ENCODE measurements at places on chromosomes 1 and 21.

GRCh38 chr1:161190962-161191521 is 7.8 kb downstream of the ADAMTS4 start:
- no peak for DNase-seq

DNA sequence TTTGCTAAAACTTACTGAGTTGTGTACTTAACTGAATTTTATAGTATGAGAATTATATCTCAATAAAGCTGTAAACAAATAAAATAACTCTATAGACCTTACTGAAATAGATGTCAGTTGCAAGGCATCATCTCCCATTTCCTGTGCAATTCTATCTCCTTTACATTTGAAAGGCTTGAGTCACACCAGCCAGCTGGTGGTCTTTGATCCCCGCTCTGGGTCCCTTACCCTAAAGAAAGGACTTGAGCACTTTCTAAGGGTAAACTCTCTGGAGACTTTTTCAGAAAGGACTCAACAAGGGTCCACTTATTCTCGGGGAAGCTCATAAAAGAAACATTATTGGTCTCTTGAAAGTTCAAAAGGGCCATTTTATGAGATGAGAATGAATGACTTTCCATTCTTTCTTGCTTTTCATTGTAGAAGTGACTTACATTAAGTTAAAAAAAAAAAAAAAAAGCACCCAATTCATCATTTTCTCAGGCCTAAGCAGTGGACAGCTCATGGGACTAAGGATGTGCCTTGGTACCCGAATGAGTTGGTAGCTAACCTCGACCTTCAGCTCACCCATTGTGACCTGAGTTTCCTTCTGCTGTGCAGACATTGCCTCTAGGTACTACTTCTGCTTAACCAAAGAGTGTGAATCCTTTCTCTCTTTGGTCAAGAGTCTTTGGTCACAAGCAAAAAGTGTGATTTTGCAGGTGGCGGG is 147.0 kb upstream of the COA6 start:
- no peak for DNase-seq

DNA sequence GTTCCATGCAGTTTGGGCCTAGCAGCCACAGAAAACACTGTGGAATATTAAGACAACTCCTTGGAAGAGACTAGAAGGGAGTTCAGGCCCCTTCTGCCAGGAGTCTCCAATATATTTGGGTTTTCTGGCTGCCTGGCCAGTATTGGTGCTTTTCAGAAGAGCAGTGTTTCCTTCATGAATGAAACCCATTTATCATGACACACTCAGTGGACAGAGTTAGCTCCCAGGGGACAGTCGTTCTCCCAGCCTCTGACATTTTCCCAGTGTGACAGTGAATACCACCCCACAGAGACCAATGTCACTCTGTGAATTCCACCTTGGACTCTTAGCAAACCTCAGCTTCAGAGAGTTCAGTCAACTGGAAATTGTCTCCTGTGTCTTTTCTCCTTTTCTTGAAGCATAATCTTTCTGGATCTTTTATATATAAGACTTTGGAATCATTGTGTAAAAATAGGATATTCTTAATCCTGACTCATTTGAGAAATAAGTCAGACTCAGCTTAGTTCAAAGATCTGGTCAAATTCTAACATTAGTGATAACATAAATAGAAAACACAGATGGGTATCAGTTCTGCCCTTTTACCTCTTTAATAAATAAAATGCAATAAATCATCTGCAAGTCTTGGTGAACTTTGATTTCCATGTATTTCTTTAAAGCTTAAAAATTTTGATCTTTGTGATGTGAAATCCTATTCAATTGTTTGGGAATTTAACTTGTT is 40.4 kb downstream of the GNG12 start:
- DNase-seq, result no peak

- no peak for DNase-seq
Observed at GRCh38 chr1:197222780-197223179, 45.3 kb upstream of the CRB1 start.

GRCh38 chr21:45572783-45573451 is 30.7 kb upstream of the SLC19A1 start:
- no peak for DNase-seq

DNA sequence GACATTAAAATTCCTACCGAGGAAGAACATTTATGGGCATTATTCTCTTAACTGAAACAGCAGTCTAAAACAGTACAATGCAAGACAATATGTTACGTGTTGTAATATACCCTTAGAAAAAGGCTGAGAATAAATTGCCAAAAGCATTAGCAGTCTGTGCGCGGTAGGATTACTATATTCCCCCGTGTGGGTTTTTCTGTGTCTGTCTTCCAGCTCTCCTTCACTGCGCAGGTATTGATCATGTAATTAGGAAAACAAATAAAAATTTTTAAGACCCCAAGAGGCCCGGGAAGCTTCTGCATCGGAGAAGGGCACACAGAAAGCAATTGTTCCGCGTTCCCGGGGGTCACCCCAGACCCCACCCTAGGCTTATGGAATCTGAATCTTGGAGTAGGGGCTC is 68.8 kb downstream of the FBXO2 start:
- DNase-seq, result no peak

DNA sequence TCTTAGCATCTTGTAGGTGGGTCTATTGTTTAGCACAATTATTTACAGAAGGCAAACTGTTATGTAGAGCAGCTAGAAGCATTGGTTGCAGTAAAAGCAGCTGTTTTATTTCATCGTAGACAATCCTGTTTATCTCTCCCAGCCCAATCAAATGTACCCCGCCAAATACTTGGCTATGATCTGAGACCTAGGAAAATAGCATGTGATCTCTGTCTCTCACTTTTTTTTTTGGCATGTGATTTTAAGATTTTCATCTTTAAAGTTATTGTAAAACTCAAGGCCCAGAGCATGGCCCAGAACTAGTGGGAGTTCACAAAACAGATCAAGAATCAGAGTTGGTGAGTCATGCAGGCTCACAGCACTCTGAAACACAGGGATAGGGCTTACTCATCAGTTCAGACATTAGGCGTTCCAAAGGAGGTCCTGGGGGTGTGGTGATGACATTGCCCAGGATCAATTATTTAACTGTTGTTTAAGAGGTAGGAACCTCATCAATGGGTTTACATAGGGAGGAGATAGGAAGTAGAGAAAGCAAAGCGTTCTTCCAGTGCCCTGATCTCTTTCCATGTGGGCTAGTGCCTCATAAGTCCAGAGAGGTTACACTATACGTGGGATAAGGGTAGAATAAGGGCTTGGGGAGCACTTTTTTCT is 40.2 kb downstream of the TBX19 start:
- peak; percentile 60 for DNase-seq

GRCh38 chr1:117732956-117733355 is 127.1 kb downstream of the TENT5C start:
- DNase-seq, result no peak

GRCh38 chr1:98314601-98315000 is 346.9 kb upstream of the SNX7 start:
- DNase-seq, result no peak

- peak; percentile 78 for DNase-seq
Observed at GRCh38 chr1:161792740-161793139, 26.6 kb downstream of the ATF6 start.

- DNase-seq, result no peak
Observed at GRCh38 chr1:76786222-76786621, 81.1 kb upstream of the ST6GALNAC5 start.

GRCh38 chr1:12547586-12548225 is 70.3 kb downstream of the DHRS3 start:
- no peak for DNase-seq

DNA sequence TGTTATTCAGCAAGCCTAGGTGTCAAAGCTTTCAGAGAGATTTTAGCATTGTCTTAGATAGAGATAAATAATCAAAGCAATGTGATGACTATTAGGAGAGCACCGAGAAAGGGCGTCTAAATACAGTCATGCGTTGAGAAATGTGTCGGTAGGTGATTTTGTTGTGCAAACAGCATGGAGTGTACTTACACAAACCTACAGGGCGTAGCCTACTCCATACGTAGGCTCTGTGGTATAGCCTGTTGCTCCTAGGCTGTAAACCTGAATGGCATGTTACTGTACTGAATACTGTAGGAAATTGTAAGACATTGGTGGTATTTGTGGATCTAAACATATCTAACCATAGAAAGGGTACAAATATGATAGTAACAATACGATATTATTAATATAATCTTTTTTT is 31.8 kb downstream of the KIF1B start:
- DNase-seq, result no peak

GRCh38 chr1:15426492-15427279 is 11.6 kb upstream of the CTRC start:
- DNase-seq, result no peak

DNA sequence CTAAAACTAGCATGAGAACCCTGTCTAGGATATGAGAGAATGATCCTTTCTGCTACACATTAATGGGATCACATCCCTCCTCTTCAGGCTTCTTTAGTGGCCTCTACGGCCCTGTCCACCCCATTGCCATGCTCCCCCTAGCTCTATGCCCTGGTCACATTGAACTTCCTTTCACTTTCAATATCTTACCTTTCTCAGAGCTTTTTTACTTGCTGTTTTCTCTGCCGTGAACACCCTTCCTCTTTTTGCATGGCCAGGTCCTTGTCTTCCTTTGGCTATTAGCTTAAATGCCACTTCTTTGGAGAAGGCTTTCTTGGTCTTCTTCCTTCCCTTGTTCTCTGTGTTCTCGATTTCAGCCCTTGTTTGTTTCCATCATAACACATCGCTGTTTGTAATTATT is 97.4 kb downstream of the GIPC2 start:
- DNase-seq, result no peak

- DNase-seq, result no peak
Observed at GRCh38 chr1:46677339-46677738, 5.7 kb downstream of the TEX38 start.

GRCh38 chr1:231419147-231419546 is 2.9 kb downstream of the EGLN1 start:
- no peak for DNase-seq

- no peak for DNase-seq
Observed at GRCh38 chr1:31266547-31266946, 26.9 kb upstream of the NKAIN1 start.

DNA sequence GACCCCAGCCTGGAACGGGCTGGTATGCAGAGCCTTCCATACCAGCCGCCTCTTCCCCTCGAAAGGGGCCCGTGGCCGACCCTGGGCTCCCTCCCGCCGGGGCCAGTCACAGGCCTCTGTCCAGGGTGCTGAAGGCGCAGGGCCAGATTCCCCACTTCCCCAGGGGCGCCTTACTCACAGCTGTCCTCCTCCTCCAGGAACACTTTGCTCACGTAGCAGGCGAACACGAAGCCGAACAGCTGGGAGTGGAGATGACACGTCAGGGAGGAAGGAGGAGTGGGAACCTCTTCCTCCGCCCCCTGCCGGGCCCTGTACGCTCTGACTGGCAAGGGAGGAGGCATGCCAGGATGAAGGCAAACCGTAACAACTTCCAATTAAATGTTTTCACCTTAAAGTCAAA is 57.3 kb downstream of the NKAIN1 start:
- peak; percentile 62 for DNase-seq

DNA sequence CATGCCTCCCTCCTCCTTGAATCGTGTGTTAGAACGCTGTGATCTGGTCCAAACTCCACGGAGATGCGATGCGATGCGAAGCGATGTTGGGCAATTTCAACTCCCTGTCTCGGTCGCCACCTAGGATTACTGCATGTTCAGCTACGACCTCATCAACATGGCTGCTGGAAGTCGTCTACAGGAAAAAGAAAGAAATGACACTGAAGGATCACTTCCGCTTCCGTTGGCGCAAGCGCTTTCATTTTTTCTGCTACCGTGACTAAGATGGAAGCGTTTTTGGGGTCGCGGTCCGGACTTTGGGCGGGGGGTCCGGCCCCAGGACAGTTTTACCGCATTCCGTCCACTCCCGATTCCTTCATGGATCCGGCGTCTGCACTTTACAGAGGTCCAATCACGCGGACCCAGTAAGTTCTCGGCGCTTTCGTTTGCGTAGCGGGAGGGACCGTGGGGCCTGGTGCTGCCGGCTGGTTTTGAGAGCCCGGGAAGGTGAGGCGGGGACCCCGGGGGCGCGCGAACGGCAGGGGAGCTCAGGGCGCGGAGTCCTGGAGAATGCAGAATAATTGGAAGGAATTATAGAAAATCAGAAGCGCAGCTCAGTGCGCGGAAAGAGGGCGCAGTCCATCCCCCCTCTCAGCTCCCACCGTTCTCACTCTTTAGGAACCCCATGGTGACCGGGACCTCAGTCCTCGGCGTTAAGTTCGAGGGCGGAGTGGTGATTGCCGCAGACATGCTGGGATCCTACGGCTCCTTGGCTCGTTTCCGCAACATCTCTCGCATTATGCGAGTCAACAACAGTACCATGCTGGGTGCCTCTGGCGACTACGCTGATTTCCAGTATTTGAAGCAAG is at the start of gene PSMB4:
TSS of gene PSMB4 (plus strand) at position 250 of the 848 bp plus-strand sequence. CDS start at position 265, 15 bp downstream.
- DNase-seq, result peak; percentile 87

GRCh38 chr1:224180783-224181452 is 2.1 kb upstream of the DEGS1 start:
- DNase-seq, result no peak

DNA sequence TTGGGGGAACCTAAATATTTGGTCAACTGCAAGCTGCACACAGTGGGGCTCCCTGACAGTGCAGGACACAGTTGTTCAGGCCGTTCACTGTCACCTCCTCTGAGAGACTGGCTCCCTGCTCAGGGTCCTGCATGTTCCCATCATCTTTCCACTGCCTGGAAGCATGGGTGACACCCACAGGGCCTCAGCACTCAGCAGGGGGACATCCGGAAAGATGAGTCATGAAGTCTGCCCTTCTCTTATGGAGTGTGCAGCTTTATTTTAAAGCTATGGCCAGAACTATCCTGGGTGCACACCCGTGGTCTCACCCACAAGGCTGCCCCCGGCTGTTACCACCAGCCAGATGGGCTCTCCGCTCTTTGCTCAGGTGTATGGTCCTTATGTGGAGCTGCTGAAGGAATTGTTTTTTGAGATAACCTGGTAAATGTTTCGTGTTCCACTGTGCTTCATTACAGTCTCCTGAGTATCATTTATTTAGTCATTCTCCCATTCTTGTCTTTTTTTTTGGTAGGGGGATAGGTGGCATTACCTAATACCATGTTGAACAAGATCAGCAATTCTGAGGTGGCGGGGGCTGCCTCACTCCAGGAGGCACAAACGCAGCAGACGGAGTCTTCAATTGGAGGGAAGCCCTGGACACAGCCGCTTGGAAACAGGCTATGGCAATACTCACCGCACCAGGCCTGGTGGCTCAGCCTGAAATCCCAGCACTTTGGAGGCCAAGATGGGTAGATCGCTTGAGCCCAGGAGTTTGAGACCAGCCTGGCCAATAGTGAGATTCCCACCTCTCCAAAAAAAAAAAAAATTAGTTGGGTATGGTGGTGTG is 14.3 kb downstream of the TRIM11 start:
- DNase-seq, result no peak

Measured in astrocyte of the cerebellum (primary cell).